SJSA1 (cell line): ENCODE measurements at places on chromosomes 5 and 9. TPM values are rescaled to one million over a fixed set of nuclear protein-coding genes. Genes with fewer than 3 reads are reported as not detected.

The LCN10 gene
- total RNA-seq, result not detected in 2 replicates

The TMEM252 gene
- not detected in 2 replicates for total RNA-seq

The CCDC192 gene
- not detected in 2 replicates for total RNA-seq

The TMC1 gene
- 0.06 and 0.84 TPM in 2 replicates for total RNA-seq

The HARS2 gene
- total RNA-seq, result 51.8 and 53.0 TPM in 2 replicates

The PRLR gene
- total RNA-seq, result 0.05 TPM in 1 of 2 replicates, not detected in the other

The CHSY3 gene
- 0.03 and 0.24 TPM in 2 replicates for total RNA-seq

The GPR21 gene
- not detected in 2 replicates for total RNA-seq

The SOX30 gene
- total RNA-seq, result 2.7 and 5.8 TPM in 2 replicates

The SOHLH1 gene
- total RNA-seq, result not detected in 2 replicates

The ZNF366 gene
- total RNA-seq, result not detected in 2 replicates

The FOXD4L4 gene
- not detected in 2 replicates for total RNA-seq

The SCGB3A2 gene
- total RNA-seq, result not detected in 2 replicates

The PCDHA3 gene
- 0.05 TPM in 1 of 2 replicates, not detected in the other for total RNA-seq

The TLX3 gene
- not detected in 2 replicates for total RNA-seq

The CDKN2B-AS1 gene
- 2.6 and 7.5 TPM in 2 replicates for total RNA-seq

The IRX1 gene
- total RNA-seq, result not detected in 2 replicates

The PRR16 gene
- 10.3 and 16.0 TPM in 2 replicates for total RNA-seq

The RORB gene
- total RNA-seq, result not detected in 2 replicates

The REEP2 gene
- total RNA-seq, result 0.21 TPM in 1 of 2 replicates, not detected in the other

The COX7C gene
- total RNA-seq, result 210 and 324 TPM in 2 replicates

The TAF11L10 gene
- not detected in 2 replicates for total RNA-seq

The IFNA16 gene
- not detected in 2 replicates for total RNA-seq

The RETREG1 gene
- total RNA-seq, result 0.26 and 1.7 TPM in 2 replicates

The IL5 gene
- total RNA-seq, result not detected in 2 replicates

The PCDHB13 gene
- 1.3 and 1.7 TPM in 2 replicates for total RNA-seq

The PCDHA9 gene
- total RNA-seq, result under 0.01 TPM in 1 of 2 replicates, not detected in the other

The APBA1 gene
- 4.5 and 11.0 TPM in 2 replicates for total RNA-seq

The WDR38 gene
- total RNA-seq, result not detected in 2 replicates

The TXNDC8 gene
- not detected in 2 replicates for total RNA-seq
